ENCODE measurements at places on chromosomes 12 and 14.

GRCh38 chr14:96085369-96085768 is 46.2 kb downstream of the C14orf132 start:
- no peak for DNase-seq

- no peak for DNase-seq
These were observed 966.7 kb downstream of the SLC6A15 start for GRCh38 chr12:83945871-83946270.

- peak; percentile 78 for DNase-seq
These were observed at the start of gene DTX3 for GRCh38 chr12:57604454-57604991. Gene DTX3 (plus strand): TSS chr12:57604824. CDS start chr12:57606518, 1,694 bp downstream.

DNA sequence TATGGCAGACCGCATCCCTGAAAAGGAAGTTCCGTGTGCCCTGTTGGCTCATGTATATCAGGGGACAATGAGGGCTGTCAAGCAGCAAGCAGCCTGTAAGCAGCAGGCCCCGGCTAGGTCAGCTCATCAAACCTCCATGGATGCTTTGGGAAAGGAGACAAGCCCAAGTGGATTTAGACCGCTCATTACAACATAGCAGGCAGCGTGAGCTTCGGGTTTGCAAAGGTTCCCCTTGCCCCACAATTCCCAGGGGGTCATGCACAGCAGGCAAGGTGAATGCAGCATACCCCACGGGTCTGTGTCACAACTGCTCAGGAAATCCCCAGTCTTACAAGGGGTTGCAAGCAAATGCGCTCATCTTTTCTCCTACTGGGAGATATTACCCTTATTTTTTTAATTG is 54.6 kb downstream of the KCNK13 start:
- no peak for DNase-seq

DNA sequence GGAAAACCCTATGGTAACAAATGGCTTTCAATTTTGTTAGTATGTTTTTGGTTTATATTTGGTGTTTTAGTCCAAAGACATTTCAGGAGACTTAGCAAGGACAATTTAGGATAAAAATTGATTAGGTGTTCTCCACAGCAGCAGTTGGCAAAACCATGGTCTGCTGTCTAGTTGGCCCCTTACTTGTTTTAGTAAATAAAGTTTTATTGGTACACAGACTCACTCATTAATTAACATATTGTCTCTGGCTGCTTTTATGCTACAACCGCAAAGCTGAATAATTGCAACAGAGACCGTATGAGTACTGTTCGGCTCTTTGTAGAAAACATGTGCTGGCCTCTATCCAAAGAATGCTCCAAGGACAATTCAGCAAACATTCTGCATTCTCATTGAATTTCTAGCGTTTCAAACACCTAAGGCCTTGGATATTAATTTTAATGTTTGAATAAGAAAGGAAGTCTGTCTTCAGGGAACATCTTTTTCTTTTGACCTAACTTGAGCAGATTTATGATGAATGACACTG is 77.7 kb downstream of the CCDC92 start:
- DNase-seq = no peak

DNA sequence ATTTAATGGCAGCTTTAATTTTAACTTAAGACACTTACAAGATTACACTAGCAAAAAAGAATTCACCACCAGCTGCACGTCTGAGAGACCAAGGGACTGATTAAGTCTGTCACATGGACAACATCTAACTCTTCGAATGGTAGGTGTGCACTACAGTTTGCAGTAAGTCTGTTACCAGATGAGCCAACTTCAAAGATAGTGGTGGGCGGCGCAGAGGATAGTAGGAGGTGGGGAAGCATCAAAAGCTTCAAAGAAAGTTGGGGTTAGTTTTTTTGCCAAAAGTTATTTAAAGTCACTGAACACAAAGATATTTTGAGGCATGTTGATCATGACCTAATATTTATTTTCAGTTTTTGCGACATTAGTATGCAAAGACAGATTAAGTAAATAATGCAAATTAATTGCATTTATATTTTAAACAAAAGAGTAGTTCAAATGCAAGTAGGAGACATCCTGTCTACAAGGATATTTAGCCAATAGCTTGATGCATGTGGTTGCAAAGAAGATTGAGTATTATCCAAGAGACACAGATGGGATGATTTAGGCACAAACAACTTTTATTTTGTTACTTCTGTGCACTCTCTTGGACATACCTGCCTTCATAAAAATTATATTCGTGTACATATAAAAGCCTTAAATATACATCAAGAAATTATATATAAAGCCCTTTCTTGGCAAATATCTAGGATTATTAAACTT is 327.7 kb downstream of the BMP4 start:
- DNase-seq = no peak

DNA sequence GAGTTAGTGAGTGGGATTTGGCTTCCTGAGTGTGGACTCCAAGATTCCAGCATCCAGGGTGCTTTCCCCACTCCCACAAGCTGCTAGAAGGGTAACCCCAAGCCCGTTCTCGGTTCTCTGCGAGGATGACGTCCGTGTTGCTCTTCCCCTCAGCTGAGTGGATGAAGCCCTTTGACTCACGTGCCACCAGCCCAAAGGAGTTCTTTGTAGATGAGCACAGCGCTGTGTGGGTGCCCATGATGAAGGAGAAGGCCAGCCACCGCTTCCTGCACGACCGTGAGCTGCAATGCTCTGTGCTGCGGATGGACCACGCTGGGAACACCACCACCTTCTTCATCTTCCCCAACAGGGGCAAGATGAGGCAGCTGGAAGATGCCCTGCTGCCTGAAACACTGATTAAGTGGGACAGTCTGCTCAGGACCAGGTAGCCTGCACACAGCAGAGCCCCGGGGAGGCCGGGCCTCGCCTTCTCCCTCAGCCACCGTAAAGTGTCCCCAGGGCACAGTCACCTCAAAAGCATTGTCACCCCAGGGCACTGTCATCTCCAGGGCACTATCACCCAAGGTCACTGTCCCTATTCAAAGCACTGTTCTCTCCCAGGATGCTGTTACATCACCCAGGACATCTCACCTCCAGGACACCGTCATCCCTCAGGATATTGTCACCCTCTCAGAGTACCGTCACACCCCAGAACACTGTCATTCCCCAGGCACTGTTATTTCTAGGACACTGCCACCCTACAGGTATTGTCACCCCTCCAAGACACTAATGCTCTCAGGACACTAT is 31.3 kb downstream of the SERPINA3 start:
- no peak for DNase-seq

DNA sequence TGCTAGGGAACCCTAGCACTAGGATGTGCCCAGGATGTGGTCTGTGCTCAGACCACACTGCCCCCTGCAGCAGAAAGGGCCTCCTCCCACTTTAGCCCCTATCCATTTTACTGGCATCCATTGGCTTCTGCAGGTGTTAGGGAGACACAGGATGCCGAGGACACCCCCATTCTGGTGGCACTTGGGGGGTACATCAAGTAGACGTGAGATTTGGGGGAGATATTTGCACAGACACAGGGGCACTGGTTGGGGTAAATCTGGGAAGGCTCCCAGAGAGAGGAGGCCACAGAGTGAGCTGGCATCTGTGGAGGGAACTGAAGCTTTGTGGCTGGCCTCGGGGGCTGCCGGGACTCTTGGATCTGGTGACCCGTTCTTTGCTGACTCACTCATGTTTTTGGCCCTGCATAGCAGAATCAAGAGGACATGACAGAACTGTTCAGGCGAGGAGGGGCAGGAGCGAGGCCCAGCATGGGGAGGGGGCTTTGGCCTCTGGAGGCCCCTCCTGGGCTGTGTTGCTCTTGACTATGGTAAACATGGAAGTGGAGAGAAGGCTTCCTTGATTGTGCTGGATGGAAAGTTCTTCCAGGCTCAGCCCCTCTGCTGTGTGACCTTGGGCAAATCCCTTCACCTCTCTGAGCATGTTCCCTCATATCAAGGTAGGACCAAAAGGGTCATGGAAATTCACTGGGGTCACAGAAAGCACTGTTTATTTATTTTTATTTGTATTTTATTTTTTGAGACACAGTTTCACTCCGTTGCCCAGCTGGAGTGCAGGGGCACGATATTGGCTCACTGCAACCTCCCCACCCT is 1.8 kb downstream of the PLBD2 start:
- no peak for DNase-seq

- DNase-seq = no peak
These were observed 21.0 kb downstream of the AKT1 start for GRCh38 chr14:104774453-104775072.

DNA sequence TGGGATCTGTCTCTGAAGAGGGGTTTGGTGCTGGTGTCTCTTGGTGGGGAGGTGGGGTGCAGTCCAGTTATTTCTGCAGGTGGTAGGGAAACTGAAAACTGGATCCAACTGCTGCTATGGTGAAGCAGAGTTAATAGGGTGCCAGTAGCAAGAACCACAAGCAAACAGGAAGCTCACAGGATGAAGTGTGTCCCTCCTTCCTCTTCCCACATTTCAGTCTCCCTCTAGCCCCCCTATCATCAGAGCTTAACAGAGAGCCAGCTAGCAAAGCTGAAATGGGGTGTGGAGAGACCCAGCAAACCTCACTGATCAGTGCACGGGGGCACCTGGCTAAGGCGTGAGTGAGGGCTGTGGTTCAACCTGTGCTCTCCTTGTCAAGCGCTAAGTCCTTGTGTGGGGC is 69.1 kb upstream of the C12orf71 start:
- no peak for DNase-seq

DNA sequence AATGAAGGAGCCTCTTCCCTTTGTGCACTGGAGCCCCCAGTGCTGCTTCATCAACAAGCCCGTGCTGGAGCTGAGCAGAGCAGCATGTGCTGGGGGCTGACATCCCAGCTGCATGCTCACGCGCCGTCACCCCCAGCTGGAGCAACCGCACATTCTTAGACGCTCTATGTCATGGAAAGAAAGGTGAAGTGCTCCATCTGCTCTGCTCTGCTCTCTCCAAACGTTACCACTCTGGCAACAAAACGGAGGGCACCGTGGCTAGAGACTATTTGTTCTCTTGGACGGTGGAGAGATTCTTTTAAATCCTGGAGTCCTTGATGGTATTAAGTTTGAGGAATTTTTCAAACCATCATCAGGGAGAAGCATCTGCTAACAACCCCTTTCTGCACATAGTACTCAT is 208.4 kb downstream of the C12orf75 start:
- no peak for DNase-seq

DNA sequence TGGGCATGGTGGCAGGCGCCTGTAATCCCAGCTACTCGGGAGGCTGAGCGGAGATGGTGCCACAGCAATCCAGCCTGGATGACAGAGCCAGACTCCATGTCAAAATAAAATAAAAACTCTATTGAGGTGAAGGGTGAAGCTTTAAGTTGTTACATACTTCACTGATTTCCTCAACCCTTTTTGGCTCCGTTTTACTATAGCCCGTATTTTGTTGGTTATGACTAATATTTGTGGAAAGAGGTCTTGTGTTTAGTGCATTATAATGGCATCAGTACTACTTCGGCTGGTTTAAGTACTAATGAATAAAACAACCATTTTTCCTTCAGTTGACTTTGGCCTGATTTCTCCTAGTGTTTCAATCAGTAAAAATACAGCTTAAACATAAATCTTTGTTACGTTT is 27.0 kb upstream of the SLC2A14 start:
- no peak for DNase-seq

DNA sequence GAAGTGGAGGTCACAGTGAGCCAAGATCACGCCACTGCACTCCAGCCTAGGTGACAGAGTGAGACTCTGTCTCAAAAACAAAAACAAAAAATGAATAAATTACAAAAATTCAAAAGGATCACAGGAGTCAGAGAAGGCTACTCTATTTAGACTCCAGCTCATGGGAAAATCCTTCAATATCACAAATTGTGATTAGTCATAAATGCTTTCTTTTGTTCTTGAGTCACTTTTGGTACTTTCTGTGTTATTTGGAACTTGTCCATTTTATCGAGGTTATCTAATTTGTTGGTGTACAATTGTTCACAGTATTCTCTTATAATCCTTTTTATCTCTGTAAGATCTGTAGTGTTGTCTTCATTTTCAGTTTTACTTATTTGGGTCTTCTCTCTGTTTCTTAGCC is 18.9 kb downstream of the ALDH2 start:
- DNase-seq = no peak

- no peak for DNase-seq
These were observed 22.6 kb upstream of the LRP1-AS start for GRCh38 chr12:57169969-57170368.

- DNase-seq = no peak
These were observed 21.9 kb upstream of the FAIM2 start for GRCh38 chr12:49925433-49926204.

GRCh38 chr12:129467289-129467688 is 436.5 kb downstream of the TMEM132D start:
- DNase-seq = no peak

DNA sequence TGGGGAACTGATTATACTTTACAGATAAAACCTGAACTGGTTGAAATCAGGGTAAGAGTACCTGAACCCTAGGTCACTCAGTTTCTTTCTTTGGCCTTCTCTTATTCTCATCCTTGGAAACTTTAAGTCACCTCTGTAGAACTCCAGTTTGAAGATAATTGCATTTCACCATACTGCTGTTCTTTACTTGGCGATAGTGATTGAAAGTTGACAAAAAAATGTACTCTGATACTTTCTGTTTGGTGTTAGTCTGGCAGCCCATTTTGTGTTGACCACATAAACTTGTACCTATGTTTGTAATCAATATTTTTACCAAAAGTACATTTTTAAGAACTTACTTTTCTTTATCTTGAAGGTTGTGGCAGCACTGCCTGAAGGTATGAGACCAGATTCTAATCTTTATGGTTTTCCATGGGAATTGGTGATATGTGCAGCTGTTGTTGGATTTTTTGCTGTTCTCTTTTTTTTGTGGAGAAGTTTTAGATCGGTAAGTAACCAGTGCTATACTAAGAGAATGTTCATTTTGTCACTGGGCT is 42.9 kb downstream of the MIA2 start:
- no peak for DNase-seq

GRCh38 chr12:42605685-42606084 is 16.1 kb upstream of the PRICKLE1 start:
- no peak for DNase-seq

GRCh38 chr14:20706657-20707355 is 18.2 kb downstream of the ANG start:
- no peak for DNase-seq

DNA sequence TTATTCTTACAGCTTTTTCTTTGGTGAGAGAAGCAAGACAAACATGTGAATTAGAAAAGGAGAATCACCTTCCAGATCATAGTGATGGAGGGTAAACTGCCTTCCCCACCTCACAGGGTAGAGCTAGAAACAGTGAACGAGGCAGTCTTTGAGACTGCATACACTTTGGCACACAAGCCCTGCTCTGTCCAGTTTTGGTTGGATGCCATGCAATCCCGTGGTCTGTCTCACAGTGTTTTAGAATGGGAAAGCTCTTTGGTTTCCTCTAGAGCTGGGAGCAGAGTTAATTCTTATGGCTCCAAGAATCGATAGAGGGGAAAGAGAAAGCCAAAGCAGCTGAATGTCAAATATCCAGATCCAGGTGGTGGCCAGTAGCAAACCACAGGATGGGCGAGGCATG is 21.9 kb downstream of the TDP1 start:
- DNase-seq = peak; percentile 78

DNA sequence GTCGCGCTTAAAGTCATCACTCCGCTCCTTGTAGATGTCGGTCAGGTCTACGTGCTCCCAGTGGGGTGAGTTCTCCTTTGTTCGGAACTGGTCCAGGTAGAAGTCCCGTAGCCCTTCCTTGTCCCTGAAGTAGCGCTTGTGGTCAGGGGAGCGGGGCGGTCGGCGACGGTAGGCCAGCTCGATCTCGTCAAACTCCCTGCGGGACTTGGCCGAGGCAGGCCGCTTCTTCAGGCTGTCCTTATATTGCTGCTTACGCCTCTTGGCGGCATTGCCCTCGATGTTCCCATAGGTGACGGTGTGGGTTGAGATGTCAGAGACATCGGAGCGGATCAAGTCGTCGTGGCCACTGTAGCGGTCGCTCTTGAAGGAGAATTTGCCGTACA is 367.2 kb downstream of the EMP1 start:
- no peak for DNase-seq
